ENCODE measurements at places on chromosomes 12 and 14.

GRCh38 chr12:13152281-13152680 lies 44.2 kb upstream of the EMP1 start:
- no peak for DNase-seq

GRCh38 chr14:54564868-54565784 lies 1.8 kb upstream of the SAMD4A start:
- peak; percentile 57 for DNase-seq

- no peak for DNase-seq
Observed at GRCh38 chr14:105581551-105582341, 55.4 kb downstream of the TMEM121 start.

GRCh38 chr12:82833481-82833880 lies 146.8 kb downstream of the TMTC2 start:
- DNase-seq: no peak

DNA sequence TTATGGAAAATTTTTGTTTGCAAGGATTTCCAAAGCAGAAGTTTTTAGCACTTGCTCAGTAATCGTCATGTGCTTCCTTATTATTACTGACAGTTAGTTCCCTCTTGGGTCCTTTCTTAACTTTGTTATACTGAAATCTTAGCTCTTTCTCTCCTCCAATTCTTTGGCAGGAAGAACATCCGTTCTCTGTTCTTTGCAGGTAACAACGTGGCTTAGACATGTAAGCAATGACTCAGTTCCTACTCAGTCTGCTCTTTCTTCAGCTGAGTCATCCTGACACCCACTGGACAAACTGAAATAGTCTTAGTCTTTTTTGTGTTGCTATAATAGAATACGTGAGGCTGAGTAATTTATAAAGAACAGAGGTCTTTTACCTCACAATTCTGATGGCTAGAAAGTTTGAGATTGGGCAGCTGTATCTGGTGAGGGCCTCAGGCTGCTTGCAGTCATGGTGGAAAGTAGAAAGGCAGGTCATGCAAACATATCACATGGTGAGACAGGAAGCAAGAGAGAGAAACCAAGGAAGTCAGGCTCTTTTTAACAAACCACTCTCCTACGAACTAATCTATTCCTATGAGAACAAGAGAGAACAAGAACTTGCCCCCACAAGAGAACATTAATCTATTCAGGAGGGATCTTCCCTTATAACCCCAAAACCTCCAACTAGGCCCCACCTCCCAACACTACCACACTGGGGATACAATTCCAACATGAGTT lies 49.2 kb downstream of the TESPA1 start:
- peak; percentile 57 for DNase-seq

GRCh38 chr12:81668475-81668874 lies 90.7 kb downstream of the PPFIA2 start:
- DNase-seq: peak; percentile 40

DNA sequence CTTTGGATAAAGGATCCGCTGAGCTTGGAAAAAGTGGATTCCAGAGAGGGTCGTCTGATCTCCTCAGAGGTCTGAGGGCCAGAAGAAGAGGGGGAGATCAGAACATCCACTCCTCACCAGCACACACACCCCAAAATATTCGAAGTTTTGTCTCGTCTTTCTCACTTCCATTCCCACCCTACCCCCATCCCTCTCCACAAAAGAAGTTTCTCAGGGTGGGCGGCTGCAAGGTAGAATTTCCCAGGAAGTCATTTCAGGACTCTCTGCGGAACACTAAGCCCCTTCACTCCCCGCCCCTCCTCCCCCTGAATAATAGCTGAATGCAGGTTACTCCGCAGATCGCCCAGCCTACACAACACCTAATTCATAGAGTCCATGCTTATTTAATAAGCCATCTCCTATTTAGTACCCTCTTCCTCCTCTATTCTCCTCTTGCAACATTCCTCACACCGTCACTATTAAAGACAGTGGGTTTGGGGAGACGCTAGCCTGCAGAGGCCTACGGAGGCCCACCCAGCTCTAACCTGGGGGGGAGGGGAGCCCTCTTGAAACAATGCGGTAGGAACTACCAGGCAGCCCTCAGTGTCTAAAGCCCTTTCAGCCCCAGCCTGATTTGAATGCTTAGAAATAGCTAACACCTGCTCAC lies 649 bp upstream of the SALL2 start:
- no peak for DNase-seq

GRCh38 chr12:94148739-94149118 lies 352 bp downstream of the PLXNC1 start:
- DNase-seq: no peak

GRCh38 chr14:31251028-31251958 lies 43.7 kb upstream of the HECTD1 start:
- no peak for DNase-seq

DNA sequence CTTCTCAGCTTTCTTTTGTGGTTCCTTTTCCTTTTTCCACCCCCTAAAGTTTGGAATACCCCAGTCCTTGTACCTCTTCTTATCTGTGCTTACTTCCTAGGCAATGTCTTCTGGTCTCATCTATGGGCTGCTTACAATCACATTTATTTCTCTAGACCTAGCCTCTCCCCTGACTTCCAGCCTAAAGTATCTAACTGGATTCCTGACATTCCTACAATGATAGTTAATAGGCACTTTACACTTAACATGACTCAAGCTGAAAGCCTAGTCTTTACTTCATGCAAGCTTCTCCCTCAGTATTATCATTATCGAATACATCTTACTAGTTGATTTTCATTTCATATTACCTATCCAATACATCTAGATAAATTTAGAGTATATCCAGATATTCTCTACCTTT lies 21.2 kb downstream of the CLECL1 start:
- DNase-seq: no peak

Measured in suppressor macrophage (primary cell).